ENCODE measurements at places on chromosomes 11 and 22.

- no peak for DNase-seq
Measured at GRCh38 chr22:46113110-46113909, 37.0 kb upstream of the PPARA start.

DNA sequence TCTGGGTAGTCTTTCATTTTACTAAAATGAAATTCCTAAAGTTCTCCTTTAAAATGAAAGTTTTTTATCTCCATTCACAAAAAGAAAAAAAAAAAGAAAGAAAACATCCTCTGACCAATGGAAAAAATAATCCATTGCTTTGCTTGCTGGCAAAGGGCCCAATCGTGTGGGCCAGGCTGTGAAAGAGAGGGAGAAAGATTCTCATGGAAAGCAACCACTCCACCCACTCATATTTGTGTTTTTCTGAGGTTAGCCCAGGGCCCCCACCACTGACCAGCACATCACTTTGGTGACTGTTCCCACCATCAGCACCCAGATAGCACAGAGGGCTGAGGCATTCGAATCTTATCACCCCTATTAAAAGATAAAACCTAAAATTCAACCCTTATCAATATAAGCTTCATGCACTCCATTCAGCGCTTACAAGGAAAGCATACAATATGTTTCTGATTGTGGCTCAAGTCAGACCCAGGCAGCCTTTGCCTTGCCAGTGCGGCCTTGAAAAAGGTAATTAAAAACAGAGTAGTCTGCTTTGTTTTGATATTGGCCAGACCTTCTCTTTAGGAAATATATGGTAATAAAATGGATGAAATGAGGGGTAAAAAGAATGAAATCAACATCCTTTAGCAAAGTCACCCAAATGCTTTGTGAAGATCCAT lies 192.8 kb downstream of the ETS1 start:
- no peak for DNase-seq

DNA sequence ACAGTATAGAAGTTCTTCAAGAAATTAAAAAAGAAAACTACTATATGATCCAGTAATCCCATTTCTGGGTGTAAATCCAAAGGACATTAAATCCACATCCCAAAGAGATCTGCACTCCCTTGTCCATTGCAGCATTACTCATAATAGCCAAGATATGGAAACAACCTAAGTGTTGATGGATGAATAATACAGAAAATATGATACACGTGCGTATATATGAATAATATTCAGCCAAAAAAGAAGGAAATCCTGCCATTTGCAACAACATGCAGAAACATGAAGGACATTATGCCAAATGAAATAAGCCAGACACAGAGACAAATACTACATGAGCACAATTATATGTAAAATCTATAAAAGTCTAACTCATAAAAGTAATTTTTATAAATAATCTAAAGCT lies 306.3 kb upstream of the ANO3 start:
- no peak for DNase-seq

DNA sequence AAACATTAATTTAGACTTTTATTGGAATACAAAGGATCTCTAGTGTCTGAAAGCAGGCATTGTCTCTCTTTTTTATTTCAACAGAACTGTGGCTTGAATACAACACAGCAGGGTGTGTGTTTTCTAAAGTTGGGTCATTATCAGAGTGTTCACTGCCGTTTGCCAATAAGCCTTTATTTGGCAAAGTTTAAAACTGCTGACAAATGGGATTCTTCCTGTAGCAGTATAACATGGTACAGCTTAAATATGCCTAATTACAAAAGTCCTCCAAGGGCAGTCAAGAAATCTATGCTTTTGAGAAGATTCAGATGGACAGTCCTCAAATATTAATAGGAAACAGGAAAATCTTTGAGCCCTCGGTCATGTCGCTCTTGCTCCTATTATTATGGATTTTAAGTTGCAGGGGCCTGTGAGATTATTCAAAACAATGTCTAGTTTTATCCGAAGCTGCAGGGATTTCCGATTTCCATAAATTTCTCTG lies 199.9 kb downstream of the MAML2 start:
- no peak for DNase-seq

DNA sequence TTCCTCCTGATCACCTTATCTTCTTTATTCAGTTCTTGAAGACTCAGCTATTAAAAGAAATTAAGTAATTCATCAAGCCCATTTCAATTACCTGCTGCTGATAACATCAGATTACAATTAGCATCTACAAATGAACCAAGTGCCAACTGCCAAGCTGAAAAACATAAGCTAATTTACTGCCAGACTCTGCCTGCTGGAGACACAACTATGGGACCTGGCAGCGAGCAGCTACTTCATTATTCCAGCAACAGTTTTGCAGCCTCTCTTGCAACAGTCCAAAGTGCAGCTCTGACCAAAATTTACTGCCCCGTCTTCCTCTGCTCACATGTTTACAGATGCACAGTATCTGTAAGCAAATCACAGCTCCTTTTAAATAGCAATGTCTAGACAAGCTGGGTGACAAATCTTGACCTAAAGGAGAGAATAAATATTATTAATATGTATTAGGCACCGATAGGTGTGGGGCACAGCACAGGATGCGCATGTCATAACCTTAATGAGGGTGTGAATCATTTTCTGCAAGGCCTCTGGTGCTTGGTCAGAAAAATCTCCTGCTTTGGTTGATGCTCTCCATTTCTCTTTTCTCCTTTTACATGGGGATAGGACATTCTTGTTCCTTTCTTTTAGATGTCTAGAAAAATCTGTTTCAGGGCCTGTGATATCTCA lies 232.2 kb upstream of the PITPNB start:
- DNase-seq = no peak

GRCh38 chr22:23675502-23676415 lies 15.1 kb upstream of the RGL4 start:
- no peak for DNase-seq

Measured in stimulated activated CD4-positive, alpha-beta T cell treated with anti-CD3 and anti-CD28 coated beads, Interleukin-1b, Interleukin-23, amount 100 ng/mL, for 4 hours (primary cell).